ENCODE measurements at places on chromosomes 11 and 22. TPM values are rescaled to one million over a fixed set of nuclear protein-coding genes. Genes with fewer than 3 reads are reported as not detected.

The GGTLC2 gene
- total RNA-seq = not detected

The SUSD2 gene
- 6.0 TPM for total RNA-seq

GRCh38 chr11:92776676-92777075, 192.8 kb upstream of the MTNR1B start:
- no peak for DNase-seq

- DNase-seq = no peak
These were observed 45.6 kb downstream of the IGSF9B start for GRCh38 chr11:133911171-133911570.

The APOA5 gene
- total RNA-seq = not detected

DNA sequence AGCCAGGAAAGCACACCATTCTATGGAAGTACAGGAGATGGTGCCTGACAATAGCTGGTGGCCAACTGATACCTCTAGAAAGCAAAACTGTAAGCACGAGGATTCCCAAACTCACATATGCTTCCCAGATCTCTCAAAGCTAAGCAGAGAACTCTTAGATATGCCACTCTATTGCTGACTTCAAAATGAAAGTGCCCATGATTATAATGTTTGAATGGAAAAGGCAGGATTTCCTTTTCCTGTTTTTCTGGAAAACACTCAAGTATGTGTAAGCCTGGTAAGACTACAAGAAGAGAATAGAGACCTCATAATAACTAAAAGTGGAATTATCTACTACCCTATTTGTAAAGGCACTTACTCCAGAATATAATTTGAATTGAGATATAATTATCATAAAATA, 2.6 kb upstream of the CARD18 start:
- no peak for DNase-seq

DNA sequence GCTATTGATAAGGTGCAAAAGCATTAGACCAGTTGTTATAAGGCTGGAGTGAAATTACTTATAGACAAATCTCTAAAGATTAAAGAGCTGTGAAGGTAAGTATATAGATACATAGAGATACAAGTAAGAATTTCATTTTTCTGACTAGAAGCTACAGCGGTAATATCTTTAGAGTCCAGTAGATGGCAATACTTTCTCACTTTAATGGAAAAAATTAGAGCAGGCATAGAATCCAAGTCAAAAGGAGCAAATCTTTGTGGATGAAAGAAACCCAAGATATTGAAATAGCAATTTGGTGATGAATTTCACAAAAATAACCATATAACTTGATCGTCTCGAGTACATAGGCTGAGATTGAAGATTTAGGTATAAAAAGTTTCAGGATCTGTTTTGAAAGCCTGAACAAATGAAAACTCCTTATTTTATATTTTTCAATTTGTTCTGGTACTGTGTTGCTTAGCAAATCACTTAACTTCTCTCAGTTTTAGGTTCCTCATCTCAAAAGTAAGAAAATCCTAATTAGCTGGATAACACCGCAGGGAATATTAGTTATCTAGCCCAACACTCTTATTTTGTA, 81.9 kb downstream of the UVRAG start:
- no peak for DNase-seq

DNA sequence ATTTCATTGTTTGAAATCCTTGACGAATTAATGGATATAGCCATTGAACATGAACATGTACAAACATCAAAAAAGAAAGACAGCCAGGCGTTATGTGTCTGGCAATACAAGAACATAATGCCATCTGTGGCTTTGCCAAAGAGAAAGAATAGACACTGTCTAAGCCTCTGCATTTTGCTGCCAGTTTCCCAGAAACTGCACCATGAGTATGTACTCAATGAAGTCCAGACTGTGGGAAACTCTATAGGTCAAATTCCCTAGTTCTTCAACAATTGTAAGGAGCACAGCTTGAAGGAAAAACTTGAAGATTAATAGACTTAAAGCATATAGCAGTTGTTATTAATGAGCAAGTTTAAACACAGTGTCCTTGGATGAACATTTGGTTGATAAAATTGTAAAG, 71.3 kb downstream of the BBOX1 start:
- DNase-seq = no peak

All from spleen (tissue), 13 donors.